ENCODE measurements at places on chromosomes 5 and 9. TPM values are rescaled to one million over a fixed set of nuclear protein-coding genes. Genes with fewer than 3 reads are reported as not detected.

IL17B gene
- not detected for total RNA-seq

MSX2 gene
- not detected for total RNA-seq

SLC30A5 gene
- 70.9 TPM for total RNA-seq

FAT2 gene
- not detected for total RNA-seq

C8G gene
- 0.69 TPM for total RNA-seq
